ENCODE measurements at places on chromosomes 1 and 21.

DNA sequence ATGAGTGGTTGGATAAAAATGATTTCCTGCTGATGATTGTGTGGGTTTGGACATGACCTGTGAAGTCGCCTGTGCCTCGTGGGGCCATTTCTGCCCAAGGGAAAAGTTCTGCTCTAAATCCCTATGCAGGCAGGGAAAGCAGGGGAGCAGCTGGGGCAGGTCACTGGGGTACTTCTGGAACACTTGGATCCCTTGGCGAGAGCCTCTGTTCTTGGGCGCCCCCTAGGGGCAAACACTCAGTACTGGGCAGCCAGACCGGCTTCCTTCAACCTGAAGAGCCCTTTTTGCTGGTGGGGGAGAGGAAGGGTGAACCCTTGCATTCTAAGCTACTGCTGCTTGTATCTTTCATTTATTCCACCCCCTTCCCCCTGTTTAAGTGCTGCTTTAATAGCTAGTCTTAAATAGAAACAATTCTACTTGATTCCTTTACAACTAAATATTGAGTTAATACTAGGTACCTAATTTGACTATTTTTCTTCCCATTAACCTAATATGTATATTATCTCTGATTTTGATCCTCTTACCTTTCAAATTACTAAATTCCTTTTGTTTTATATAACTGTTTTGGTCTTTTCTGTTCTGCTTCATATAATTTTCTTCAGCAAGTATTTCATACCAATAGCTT is 5.1 kb upstream of the CLEC20A start:
- no peak for DNase-seq

DNA sequence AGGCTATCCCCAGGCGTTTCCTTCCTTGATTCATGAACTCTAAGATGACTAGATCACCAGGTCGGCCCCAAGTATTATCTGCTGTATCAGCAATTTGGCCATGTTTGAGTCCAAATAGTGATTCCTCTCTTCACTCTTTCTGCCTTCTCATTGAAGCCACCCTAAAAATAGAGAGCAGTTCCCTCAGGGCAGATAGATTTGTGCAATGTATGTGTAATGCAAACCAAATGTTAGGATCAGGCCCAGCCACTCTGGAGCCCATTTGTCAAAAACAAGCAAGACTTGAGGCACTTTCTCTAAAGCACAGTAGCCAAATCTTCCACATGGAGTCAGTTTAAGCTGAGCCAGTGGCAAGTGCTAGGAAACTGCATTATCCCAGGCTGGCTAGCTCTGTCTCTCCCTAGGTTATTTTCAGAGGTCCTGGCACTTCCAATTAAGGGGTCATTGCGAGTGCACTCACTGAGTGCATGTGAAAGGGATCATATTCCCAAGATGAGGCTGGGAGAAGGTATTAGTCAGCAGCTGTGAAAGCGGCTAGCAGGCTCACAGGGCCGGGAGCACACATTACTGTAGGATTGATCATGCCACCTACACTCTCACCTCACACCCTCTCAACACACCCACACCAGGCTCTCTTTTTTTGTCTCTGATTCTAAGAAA is 97.9 kb upstream of the RAB3GAP2 start:
- no peak for DNase-seq

DNA sequence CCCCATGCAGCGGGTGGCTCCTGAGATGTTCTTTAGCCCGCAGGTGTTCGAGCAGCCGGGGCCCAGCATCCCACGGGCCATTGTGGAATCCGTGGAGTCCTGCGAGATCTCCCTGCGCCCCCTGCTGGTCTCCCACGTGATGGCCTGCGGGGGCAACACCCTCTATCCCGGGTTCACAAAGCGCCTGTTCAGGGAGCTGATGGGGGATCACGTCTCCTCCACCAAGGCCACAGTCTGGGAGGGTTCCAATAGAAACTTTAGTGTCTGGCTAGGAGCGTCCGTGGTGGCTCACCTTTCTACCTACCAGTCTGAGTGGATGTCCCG is 71.0 kb downstream of the ACTL8 start:
- no peak for DNase-seq

DNA sequence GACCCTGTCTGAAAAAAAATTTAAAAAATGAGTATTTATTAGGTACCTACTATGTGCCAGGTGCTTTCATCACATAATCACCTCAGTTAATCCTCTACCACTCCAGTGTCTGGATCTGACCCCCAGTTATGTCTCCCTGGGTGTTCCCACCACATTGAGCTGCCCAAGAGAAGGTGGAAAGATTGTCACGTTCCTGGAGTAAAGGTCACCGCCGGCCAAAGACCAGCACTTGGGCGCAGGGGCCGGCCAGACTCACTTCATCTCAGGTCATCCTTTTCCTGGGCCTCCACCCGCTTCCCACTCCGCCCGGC is 714 bp downstream of the PYCR2 start:
- no peak for DNase-seq

GRCh38 chr1:240734001-240734400 is 122.0 kb upstream of the GREM2 start:
- no peak for DNase-seq

All from cortex of kidney (tissue), 1 donor.